ENCODE measurements at places on chromosomes 16 and 17.

DNA sequence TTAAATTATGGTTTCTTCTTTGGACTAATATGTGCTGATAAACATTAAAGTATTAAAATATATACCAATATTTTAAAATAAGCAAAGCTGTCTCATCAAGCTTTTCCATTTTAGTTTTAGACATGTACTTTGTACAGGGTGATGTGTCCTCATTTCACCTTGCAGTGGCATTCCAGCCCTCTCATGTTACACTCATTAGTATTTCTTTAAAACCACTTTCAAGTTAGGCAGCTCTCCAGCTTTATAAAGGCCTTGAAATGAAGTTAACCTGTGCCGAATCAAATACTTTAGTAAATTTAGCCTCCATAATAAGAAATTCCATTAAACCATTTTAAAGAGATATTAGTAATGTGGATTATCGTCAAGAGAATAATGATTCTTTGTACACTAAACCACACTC, 107.6 kb upstream of the HLF start:
- DNase-seq: no peak

DNA sequence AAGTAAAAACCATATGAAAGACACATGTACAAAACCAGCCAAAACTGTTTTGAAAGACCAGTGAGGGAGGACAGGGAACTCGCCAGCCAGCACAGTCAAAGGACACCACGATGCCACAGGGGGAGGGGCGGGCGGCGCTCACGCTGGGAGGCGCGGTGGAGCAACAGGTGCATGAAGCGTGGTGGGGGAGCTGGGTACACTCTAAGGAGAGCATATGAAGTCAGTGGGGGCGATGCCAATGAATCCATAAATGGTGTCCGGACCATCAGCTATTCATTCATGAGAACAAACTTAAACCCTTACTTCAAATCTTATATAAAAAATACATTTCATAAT, 101.0 kb upstream of the DNAH17 start:
- DNase-seq: no peak

DNA sequence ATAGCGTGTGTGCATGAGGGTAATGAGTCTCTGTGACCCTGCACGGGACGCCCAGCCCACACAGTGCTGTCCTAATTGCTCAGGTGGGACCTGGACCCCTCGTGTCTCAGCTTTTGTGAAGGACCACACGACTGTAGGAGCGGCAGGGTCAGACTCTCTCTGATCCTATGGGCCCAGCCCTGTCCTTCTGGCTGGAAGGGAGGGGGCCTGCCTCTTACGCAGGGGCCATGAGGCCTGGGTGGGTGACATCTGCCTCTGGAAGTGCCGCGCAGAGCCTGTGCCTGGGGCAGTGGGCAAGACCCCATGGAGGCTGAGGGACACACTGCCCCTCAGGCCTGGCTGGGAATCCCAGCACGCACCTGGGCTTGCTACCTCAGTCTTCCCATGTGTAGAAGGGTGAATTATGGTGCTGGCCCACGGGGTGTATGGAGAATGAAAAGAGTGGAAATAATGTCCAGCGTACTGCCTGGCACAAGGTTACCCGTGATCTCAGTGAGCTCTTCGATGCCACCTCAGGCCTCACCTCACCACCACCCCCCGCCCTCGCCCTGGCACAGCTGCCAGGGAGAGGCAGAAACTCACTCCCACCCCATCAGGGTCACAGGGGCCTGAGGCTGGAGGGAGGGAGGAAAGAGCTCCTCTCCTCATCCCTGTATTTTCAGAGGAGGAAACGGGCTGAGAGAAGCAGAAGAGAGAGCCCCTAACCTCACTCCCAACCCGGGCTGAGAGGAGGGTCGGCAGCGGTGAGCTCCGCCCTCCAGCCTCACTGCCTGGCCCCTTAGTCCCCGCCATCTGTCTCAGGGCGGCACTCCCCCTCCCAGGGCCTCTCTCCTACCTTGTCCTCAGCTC, 27.1 kb upstream of the DBNDD1 start:
- DNase-seq: no peak

DNA sequence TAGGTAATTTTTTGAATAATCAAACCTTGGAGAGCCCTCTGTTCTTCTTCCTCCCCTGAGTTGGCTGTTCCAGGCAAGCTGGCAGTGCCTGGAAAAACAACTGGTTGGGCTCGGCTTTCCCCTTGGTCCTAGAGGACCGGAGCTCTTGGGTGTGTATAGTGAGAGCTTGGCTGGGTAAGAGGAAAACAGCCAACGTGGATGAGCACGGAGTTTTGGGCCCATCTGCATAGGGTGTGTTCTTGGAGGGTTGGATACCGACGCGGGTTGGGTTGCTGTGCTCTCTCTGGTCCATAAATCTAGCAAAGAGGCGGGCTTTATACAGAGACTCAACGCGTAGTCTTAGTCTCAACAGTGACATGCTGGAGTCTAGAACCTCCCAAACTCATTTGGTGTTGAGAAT, 23.2 kb downstream of the ITGB3 start:
- no peak for DNase-seq

DNA sequence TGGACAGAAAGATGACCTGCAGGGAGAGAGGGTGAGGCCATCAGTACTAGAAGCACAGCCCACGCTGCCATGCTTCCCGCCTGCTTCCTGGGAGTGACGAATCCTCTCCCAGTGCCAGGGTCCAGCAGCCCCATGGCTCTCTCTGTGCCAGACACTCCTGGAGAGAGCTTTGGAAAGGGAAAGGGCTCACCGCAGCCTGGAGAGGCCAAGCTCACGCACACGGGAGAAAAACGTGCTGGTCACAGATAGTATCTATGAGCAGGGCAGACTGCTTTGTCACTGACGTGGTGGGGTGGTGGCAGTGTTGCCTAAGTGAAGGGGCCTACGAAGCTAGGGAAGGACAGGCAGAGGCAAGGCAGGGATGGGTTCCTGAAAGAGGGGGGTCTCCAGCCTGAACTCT, 5.4 kb downstream of the WBP2 start:
- no peak for DNase-seq

DNA sequence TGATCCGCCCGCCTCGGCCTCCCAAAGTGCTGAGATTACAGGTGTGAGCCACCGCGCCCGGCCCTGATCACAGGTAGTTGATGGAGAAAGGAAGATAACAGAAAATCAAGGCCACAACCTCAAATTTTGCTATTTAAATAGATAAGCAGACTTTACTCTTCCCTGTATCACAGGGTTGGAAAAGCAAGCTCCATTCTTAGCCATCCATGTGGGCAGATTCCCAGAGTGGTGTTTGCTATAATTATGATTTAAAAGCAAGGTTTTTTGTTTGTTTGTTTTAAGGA, 44.4 kb downstream of the TUBD1 start:
- DNase-seq: no peak

DNA sequence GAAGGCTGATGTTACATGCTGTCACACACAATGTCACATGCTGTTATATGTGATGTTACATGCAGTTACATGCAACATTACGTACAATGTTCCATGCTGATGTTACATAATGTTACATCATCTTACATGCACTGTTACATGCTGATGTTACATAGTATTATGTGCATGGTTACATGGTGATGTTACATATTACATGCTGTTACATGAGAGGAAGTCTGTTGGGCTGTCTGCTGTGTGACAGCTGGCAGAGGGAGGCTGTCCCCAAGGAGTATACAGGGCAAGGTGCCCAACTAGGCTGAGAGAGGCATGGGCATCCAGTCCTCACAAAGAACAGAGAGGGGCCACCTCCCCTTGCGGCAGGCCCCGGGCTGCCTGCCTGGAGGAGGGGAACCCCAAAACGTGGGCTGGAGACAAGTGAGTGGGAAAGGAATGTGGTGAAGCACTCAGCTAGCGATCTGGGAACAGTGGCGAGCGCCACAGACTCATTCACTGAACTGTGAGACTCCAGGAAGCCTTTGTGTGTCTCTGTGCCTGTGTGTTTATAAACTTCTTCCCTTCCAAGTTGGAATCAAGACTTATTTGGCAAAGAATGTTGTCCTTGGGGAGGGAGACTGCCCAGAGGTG, 30.6 kb downstream of the TMEM92 start:
- DNase-seq: no peak

DNA sequence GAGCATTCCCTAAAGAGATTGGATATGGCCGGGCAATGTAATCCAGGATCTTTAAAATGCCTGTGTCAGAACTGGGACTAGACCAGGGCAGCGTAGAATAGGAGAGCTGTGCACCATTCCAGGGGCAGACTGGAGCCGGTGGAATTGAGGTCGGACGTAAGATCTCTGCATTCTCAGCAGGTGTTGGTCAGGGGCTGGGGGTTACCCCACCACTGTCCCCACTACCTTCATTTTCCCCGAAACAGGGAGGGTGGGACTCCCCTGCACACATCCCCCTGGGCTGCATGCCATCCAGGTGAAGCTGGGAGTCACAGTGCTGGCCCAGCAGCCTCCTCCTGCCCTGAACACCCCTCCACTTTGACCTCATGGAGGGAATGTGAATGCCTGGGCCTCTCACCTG, 17.8 kb downstream of the OSBPL7 start:
- DNase-seq: no peak

DNA sequence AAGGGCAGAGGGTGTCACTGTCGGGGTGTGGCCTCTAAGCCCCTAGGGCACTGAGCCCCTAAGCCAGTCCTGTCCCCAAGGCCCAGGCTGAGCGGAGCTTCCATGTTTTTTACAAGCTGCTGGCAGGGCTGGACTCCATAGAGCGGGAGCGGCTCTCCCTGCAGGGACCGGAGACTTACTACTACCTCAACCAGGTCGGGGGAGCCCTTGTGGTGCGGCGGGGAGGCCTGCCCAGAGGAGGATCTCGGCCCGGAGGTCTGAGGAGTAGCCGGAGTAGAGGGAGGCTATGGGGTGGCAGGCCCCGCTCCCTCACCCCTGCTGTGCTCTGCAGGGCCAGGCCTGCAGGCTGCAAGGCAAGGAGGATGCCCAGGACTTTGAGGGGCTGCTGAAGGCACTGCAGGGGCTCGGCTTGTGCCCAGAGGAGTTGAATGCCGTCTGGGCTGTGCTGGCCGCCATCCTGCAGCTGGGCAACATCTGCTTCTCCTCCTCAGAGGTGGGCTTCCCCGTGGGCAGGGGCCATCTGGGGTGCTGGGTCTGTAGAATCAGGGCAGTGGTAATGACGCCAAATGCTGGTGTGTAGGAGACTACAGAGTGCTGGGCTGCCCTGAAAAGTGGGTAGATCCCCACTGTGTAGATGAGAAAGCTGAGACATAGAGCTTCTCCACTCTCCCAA, 4.9 kb downstream of the MYO15B start:
- no peak for DNase-seq

Data from CD4-positive, alpha-beta T cell treated with Interleukin-2 at 100 ng/mL for 4 hours (primary cell).